ENCODE measurements at places on chromosomes 2 and 18.

DNA sequence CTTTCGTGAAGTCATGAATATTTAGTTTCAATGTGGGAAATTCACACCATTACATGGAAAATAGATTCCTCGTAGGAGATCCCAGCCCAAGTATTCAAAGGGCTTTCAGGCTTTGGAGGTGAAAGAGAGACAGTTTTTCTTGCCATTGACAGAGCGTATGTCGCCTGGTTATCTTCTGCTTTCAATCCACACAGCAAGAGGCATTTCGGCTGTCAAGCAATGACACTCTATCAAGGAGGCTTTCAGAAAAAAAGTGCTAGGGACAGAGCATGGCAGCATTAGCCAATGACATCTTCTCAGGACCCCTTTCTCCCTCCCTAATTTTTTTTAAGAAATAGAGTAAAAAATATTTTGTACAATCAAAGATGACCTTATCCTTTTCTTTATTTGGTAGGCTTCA, 492.8 kb downstream of the TMEM182 start:
- DNase-seq, result no peak

DNA sequence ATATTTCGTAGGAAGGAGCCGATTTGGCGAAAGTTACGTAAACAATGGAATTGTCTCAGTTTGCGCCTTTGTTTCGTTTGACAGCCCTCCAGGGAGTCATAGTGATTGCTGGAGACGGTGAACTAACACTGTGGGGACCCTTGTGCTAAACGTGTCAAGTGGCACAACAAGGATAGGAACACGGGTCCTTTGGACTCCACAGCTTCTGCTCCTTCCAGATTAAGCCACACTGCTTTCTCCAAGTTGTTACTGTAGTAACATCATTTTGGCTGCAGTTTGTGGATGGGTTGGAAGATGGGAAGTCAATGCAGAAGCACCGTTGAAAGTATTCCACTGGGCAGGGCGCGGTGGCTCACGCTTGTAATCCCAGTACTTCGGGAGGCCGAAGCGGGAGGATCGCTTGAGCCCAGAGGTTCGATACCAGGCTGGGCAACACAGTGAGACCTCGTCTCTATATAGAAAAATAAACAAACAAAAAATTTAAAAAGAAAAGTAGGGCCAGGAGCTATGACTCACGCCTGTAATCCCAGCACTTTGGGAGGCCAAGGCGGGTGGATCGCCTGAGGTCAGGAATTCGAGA, 636 bp upstream of the IMMT start:
- no peak for DNase-seq

DNA sequence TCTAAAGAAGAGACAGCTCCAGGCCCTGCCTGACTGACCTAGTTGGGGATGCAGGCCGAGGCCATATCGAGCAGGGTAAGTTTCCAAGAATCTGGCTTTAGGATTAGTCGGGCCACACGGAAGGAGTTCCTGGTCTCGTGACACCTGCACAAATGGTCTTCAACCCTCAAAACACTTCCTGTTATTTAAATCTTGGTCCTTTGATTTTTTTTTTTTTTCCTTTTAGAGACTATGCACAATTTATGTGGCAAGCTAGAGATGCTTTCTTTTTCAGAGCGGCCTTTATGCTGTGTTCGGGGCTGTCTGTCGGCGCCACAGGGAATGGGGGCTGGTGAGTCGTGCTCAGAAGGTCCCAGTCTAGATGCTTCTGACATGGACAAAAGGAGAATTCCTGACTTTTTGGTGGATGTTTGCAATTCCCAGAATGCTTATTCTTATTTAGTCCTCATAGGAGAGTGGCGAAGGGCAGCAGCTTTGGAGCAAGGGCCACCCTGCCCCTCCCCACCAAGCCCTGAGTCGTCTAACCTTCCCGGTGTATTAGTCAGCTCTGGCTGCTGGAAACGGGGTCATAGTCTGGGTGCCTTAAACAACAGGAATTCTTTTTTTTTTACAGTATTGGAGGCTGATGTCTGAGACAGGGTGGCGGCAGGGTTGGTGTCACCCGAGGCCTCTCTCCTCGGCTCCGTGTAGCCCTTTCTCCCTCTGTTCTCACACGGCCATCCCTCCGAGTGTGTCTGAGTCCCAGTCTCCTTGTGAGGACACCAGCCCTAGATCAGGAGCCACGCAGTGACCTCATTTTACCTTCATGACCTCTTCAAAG, 27.4 kb downstream of the HPCAL1 start:
- DNase-seq, result no peak

DNA sequence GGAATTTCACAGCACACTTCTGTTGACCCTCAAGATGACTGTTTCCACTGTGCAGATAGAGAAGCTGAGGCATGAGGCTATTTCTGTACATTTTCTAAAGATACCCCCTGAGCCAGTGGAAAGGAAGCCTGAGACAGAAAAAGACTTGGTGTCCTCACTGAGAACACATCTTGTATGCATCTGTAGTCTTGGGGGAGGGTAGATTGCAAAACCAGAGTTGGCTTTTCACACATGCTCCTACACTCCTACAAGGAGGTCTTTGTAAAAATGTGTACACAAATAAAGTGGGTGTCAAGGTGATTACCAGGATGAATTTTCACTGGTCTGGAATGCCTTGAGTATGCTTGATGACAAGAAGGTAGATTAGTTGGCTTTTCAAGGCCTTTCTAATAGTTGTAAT, 98.0 kb downstream of the KCTD18 start:
- no peak for DNase-seq

DNA sequence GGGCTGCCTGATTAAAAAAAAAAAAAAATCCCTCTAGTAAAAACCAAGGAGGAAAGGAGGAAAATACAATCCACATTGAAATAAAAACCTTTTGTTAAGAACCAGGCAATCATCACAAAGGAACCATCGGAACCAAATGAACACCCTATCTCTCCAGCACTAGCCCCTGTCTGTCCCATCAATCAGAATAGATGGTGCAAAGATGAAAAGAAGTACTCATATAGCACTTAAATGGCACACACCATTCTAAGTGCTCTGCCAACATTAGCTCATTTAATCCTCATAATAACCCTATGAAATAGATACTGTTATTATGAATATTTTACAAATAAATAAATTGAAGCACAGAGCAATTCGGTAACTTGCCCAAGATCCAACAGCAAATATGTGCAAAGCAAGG, 38.5 kb downstream of the LRP2 start:
- peak; percentile 38 for DNase-seq

GRCh38 chr2:45605116-45605515, 6.0 kb downstream of the SRBD1 start:
- DNase-seq, result no peak

GRCh38 chr2:187552828-187553681, 1.2 kb downstream of the TFPI start:
- peak; percentile 15 for DNase-seq

DNA sequence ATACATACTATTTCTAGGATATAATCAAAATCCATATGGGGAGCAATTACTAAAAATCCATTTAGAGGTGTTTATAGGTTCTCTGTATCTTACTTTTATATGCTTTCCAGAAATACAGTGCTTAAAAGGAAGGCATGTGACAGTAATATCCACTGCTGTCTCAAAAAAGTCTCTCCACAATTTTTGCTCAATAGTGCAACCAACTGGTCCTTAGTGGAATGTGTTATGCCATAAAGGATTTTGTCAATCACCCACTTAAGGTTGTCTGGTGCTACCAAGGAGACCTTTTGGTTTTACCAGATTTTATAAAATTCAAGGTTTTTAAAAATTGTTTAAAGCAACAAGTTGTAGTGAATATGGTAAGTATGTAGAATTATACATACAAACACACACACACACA, 328.5 kb upstream of the DSEL start:
- no peak for DNase-seq

- peak; percentile 38 for DNase-seq
Measured at GRCh38 chr2:181239201-181239799, 217.9 kb upstream of the ITGA4 start.

DNA sequence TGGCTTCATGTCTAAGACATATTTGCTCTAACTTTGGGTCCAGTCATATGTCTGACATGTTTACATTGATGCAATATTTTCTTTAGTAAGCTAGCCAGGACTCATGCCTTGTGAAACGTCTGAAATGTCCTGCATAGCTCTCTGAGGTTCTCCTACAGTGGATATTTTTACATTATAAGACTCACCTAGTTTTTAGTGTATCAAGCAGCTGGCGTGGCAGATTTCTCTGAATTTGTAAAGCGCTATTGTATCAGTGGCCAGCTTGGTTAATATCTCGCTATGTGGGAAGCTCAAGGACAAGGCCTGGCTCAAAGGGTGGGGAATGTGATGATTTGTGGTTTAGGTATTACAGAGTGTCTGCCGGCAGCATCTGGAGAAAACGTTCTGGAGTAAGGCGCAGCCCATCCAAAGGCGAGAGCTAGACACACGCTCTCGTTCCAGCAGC, 164.3 kb downstream of the LTBP1 start:
- DNase-seq, result no peak

DNA sequence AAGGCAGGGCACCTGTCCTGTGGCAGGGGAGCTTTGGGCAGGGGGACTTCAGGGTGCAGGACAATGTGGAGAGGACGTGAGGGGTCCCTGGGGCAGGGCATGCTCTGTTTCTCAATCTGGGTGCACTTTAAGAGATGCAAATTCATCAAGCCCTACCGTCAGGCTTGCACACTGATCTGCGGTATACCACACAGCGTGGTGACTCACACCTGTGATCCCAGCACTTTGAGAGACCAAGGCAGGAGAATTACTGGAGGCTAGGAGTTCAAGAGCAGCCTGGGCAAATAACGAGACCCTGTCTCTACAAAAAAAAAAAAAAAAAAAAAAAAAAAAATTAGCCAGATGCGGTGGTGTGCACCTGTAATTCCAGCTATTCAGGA, 10.2 kb upstream of the GPC1 start:
- no peak for DNase-seq

DNA sequence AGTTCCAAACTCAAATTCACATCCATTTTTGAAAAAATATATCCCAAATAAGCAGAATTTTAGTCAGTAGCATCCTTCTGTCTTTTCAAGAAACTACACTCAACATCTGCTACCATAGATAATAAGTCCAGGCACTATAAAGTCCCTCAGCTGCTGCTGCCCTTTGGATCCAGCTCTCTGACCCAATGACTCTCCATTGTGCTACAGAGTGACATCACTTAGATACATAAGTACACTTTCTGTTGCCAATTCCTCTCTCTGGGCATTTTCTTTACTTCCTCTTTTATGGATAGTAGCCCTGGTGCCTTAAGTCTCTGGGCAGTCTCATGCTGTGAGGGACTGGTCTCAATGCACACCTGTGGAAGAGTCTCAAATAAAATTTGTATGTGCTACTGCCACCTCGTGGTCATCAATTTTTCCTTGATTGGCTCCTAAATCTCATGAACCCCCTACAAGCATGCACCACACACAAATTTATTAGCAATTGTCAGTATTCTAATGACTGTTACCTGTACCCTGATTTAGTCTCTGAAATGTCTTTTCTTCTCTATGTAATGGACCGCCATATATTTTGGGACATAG, 219.2 kb downstream of the LRP1B start:
- DNase-seq, result peak; percentile 72

- DNase-seq, result no peak
Measured at GRCh38 chr18:68960355-68960754, 162.5 kb downstream of the CCDC102B start.

DNA sequence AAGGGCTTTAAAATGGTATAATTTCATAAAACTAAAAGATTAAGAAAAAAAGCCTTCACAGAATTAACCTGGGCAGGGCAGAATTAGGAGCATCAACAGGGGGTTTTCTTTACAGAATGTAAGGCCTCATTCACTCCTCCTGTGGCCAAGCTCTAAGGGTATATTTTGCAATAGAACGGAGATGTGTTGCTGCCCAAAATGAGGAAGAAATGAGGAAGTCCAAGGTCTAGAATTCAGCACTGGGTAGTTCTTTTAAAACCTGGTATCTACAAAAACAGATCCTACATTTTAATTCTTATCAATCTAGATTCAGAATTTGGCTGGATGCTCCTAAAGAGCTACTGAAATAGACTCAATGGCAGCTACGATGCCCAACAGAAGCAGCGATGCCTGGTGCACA, 101.8 kb downstream of the AKAIN1 start:
- DNase-seq, result no peak

- no peak for DNase-seq
Measured at GRCh38 chr2:160516547-160517365, 23.1 kb upstream of the RBMS1 start.

DNA sequence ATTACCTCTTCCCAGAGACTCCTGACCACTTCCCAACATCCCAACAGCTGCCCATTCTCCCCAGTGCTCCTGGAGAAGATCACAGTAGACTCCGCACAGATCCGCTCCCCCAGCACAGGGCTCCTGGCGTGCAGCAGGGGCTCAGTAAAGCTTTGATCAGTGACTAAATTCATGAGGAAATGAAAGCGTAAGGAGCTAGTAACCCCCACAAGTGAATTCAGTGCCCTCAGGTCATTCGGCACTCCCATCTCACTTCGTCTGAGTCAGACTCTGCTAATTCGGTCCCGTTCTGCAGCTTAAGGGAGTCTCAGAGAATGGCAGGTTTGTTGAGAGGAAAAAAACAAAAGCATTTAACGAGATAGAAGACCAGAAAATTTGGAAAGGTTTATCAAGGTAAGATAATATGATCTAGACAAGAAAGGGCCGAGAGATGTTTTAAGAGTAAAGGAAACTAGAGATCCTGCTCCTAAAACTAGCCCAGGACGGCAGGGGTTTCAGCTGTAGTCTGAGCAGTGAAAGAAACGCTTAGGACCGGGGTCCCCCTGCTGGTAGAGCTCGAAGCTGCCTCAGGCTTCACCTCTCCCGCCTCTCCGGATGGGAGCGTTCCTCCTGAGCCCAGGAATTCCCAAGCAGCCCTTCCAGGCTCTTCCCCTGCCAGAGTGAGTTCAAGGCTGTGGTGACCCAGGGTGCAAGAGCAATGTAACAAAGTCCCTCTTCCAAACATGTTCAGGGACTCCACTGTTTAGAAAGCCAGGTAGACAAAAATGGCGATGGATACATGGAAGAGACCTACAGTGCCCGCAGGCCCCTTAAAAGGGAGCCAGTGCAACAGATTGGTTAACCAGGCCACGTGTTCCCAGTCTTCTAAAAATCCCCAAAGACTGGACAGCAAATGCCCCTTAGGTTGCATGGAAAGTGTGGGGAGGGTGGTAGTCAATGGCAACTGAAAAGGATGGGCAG, 127.3 kb downstream of the DNER start:
- peak; percentile 25 for DNase-seq

DNA sequence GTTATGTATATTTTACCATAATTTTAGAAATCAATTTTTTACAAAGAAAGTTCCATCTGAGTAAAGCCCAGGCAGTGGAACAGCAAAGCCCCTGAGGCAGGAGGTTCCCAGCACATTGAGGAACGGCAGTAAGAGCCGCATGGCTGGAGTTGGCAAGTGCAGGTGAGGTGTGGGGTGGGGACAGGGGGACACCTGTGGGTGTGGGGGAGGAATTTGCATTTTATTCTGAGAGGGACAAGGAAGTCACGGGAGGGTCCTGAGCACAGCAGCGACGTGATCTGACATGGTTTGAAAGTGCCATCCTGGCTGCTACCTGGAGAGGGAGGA, 16.1 kb upstream of the ADI1 start:
- DNase-seq, result no peak

GRCh38 chr2:191686729-191687128, 8.8 kb downstream of the NABP1 start:
- no peak for DNase-seq

- peak; percentile 49 for DNase-seq
Measured at GRCh38 chr2:136183097-136183496, 65.1 kb upstream of the CXCR4 start.

GRCh38 chr2:21746499-21746898, 622.7 kb downstream of the TDRD15 start:
- no peak for DNase-seq

GRCh38 chr2:189129971-189130370, 49.6 kb downstream of the COL5A2 start:
- no peak for DNase-seq

- no peak for DNase-seq
Measured at GRCh38 chr2:164841719-164842623, at the start of gene COBLL1. Gene COBLL1 (minus strand): TSS chr2:164841823. CDS start chr2:164841196, 627 bp downstream.

- DNase-seq, result peak; percentile 29
Measured at GRCh38 chr2:201987426-201987825, 46.2 kb upstream of the FZD7 start.

All from NCI-H69 (cell line).